ENCODE measurements at places on chromosomes 16 and 17.

DNA sequence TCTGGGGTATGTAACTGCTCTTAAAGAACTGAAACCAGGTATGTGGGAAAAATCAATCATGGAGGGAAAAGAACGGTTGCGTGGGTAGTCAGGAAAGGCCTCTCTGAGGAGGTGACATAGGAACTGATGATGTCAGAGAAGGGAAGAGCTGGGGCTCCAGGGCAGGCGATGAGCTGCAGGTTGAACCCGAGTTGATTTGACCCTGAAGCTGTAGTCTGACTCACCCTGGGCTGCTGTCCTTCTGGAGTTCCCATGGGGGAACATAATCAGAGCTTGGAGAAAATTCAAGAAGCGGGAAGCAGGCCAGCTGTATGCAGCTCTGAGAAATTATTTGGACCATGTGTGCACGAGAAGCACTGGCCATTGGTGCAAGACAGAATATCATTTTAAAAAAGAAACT, 16.7 kb downstream of the SLC6A2 start:
- no peak for DNase-seq

DNA sequence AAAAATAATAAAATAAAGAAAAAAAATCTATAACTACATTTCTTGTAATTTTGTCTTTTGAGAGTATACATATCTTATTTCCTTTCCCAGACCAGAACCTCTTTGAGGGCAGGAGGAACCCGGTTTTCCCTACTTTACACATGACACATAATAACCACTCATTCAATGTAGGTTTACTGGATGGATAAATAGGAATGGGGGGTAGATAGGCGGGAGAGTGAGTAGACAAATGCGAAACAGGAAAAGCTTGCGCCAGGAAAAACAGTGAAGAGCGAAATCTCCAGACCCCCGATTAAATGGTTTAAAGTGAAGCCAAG, 515 bp upstream of the GOSR2 start:
- no peak for DNase-seq

- DNase-seq: peak; percentile 67
Measured at GRCh38 chr16:85296859-85297660, 184.8 kb upstream of the CIBAR2 start.

DNA sequence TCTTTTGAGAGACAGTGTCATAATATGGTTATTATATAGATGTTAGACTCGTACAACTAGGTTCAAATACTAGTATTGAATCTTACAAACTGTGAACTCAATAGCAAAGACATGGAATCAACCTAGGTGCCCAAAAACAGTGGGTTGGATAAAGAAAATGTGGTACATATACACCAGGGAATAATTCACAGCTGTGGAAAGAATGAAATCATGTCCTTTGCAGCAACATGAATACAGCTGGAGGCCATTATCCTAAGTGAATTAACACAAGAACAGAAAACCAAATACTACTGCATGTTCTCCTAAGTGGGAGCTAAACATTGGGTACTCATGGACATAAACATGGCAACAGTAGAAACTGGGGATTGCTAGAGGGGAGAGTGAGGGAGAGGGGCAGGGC, 8.1 kb downstream of the PHKB start:
- DNase-seq: no peak

- no peak for DNase-seq
Measured at GRCh38 chr17:9356488-9356911, 219.1 kb downstream of the STX8 start.

GRCh38 chr16:11610121-11610505, 23.4 kb upstream of the LITAF start:
- DNase-seq: no peak

- DNase-seq: no peak
Measured at GRCh38 chr17:57242148-57242547, 14.2 kb upstream of the MSI2 start.

GRCh38 chr16:1674751-1675664, 3.1 kb upstream of the JPT2 start:
- no peak for DNase-seq

DNA sequence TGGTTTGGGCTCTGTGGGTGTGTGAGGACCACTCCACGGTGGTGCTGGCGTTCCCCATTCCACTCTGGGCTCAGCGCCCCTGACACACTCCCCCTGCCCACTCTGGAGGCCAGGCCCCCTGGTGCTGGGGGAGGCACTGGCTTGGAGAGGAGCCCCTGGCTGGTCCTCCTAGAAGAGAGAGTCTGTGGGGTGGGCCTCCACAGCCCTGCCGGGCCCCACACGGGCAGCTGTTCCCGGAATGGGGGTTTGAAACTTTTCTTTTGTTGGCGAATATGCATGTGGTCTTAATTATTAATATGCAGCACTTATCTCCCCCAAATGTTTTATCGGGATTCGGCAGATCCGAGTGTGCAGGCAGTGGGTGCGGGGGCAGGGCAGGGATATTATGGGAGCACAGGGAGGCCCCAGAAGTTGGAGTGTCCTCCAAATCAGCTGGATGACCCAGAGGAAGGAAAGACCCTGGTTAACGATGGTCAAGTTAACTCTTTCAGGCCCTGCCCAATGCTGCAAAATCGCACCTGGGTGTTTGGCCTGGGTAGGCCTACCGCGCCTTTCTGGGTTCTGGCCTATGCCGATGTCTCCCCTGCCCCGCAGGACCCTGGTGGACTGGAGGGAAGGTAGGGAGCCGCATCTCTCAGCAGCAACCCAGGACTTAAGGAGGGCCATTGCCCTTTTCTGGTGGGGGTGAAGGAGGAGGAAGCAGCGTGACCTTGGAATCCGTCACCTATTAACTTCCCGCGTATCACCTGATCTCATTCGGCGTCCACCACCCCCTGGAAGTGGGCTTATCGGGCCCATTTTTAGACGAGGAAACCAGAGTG, 36.0 kb downstream of the TMEM235 start:
- peak; percentile 40 for DNase-seq

- no peak for DNase-seq
Measured at GRCh38 chr17:49582789-49583188, 7.1 kb downstream of the NXPH3 start.

- no peak for DNase-seq
Measured at GRCh38 chr17:56658648-56659047, 65.1 kb downstream of the NOG start.

DNA sequence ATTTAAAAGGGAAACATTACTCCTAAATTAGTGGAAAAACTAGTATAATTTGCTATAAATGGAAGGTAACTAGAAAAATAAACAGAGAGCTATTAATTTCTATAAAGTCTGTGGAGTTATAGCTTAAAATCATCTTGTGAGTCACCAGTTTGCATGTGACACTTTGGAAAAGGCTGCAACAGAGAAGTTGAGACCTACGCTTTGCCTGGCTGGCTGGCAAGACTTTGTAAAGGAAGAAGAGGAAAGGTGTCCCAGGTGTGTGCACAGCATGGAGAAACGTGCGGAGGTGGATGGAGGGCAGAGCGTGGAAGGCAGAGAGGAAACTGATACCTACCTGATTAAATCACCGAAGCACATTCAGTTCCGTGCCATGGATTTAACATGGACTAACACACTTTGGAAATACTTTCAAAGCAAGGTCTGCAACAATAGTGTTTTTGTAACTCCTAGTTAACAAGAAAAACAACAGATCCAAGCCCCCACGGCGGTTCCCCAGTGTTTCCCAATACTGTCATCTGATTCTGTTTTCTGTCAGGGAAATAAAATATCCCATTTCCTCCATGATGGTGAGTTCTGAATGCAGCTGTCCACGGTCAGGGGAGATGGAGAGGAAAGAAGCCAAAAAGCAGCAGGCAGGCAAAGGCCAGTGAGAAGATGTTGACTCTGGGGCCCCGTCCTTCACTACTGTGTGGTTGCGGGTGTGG, 134.8 kb downstream of the XYLT1 start:
- no peak for DNase-seq

- no peak for DNase-seq
Measured at GRCh38 chr17:79461041-79461440, 149.8 kb downstream of the RBFOX3 start.

All from H9 (cell line).